ENCODE measurements at places on chromosomes 6 and 20.

DNA sequence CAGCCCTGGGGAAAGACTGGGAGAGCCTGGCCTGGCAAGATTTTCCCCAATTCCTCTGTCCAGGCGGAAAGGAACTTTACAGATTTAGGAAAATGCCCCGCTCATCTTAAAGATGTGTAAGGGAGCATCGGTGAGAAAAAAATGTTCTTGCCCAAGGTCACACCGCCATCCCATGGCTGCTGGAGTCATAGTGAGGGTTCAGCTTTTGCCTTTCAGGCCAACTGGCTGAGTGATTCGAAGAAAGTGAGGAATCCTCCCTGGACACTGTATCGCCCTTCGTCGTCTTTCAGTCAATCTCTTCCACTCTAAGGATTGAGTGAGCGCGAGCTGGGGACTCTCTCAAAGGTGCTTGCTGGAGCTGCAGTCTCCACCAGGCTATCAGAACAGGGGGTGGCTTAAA lies 1.4 kb downstream of the WFDC2 start:
- no peak for DNase-seq

DNA sequence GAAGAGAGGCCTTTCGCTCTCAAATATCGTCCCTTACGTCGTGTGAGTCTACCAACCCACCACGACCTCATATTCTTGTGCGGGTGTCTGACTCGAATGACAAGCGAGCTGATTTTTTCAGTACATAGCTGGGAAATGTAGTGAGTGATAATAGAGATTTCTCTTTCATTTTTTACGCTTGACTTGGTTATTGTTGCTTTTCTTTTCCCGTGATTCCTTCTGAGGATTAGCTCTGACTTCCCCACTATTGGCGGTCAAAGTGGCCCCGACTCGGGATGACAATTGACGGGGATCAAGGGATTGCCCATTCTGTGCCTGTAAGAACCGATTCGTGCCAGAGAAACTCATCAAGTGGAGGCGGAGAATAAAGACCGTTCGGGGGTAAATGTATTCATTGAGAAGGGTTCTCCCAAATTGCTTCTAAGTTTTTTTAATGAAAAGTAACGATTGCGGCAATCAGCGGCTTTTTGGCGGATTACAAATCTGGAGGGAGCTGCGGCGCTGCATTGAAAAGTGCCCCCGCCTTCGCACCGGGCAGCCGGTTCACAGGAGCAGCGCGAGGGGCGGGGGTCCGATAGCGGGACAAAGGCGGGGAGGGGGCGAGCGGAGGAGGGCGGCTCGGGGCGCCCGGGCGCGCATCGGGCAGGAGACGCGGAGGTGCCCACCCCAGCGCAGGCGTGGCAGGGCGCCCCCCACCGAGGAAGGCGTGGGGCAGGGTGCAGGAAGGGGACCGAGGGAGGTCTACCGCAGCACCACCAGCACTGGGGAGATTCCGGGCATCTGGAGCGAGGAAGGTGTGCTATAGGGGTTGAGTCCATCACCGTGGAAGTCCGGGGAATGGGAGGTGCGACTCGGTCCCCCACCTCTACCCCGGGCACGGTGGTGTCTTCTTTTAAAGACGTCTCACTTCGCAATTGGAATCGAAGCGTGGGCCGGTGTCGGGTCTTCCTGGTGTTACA lies 44.5 kb upstream of the OSTM1 start:
- no peak for DNase-seq

DNA sequence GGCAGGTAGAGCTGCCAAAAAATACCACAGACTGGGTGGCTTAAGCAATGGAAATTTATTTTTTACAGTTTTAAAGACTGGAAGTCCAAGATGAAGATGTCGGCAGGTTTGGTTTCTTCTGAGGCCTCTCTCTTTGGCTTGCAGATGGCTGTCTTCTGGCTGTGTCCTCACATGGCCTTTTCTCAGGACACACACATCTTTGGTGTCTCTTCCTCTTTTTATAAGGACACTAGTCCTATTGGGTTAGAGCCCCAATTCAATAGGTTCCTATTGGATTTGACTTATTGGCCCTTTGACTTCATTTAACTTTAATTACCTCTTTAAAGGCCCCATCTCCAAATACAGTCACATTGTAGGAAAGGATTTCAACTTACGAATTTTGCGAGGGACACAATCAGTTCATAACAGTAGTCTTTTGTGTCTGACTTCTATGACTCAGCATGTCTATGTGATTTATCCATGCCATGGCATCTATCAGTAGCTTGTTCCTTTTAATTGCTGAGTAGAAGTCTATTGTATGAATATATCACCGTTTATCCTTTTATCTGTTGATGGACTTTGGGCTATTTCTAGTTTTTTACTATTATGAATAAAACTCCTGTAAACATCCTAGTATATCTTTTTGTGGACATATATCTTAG lies 11.0 kb upstream of the TCP11 start:
- no peak for DNase-seq

- DNase-seq = no peak
These were observed 4.8 kb upstream of the MUC22 start for GRCh38 chr6:31005249-31006020.

- DNase-seq = no peak
These were observed 831.8 kb downstream of the MAFB start for GRCh38 chr20:39857187-39857586.

DNA sequence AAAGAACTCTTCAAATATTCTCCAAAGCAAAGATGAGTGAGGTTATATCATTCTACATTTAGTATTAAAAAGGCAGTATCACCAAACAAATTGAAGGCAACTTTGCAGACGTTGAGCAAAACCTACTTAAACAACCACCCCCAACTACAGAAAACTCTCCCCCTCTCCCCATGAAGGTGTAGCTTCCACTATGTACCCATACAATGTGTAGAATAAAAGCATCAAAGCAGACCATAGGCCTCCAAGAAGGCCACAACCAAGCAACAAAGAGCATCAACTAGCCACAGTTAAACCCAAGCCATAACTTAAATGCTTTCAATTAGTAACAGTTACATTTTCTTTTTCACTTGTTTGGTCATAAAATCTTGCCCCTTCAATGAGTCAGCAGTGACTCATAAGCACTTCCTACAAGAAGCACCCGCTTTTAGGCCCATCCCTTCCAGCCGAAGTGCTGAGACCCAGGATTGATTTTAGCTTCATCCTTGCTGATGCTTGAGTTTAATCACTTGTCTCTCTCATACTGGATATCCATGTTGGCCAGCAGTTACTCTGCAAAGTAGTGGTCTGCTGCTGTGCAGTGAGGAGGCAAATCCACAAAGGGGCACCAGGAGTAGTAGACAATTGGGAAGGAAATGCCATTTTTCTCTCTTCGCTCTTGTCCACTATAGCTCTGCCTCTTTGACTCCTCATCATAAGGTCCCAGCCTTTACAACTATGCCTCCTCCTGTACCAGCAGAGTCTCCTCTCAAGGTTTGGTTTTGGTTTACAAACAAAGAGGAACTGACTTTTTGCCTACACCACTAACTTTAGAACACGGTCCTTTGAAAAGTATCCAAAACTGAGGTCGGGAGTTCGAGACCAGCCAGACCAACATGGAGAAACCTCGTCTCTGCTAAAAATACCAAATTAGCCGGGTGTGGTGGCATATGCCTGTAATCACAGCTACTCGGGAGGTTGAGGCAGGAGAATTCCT lies 8.4 kb upstream of the NUP153 start:
- no peak for DNase-seq

- no peak for DNase-seq
These were observed 335.3 kb upstream of the DEFB115 start for GRCh38 chr20:30922129-30922528.

DNA sequence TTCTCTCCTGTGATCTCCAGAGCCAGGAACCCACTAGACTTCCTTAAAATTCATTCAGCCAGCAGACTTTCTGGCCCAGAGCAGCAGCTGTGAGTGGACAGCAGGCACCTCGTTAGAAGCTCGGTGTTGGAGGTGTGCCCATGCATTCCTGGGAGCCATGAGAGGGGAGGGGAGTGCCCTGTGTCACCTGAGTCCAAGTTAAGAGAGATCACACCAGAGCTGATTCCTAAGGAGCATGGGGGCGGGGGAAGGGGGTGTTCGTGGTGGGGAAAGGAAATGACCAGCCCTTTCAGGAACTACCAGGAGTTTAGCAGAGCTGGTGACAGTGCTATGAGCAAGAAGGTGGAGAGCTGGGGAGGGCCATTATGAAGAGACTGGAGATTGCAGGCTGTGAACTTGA lies 46.9 kb downstream of the GFRA4 start:
- no peak for DNase-seq

DNA sequence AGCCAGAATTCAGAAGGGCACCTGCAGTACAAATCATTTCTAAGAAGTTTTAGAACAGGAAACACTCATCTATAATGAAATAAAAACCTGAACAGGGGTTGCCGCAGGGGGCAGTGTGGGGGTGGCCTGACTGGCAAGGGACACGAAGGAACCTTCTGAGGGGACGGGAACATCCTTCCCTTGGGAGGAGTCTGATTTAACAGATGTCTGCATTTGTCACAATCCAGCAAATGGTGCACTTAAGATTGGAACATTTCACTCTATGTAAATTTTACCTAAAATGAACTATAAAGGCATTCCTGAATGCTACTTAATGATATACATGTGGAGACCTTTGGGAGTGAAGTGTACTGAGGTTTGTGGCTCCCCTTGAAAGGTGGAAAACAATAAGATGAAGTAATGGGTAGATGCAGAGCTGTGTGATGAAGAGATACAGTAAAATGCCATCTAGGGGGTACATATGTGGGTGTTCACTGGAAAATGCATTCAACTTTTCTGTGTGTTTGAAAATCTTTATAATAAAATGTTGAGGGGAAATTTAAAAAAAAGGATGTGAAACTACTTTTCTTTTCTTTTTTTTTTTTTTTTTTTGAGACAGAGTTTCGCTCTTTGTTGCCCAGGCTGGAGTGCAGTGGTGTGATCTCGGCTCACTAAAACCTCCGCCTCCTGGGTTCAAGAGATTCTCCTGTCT lies 89.5 kb downstream of the SNX5 start:
- DNase-seq = no peak

DNA sequence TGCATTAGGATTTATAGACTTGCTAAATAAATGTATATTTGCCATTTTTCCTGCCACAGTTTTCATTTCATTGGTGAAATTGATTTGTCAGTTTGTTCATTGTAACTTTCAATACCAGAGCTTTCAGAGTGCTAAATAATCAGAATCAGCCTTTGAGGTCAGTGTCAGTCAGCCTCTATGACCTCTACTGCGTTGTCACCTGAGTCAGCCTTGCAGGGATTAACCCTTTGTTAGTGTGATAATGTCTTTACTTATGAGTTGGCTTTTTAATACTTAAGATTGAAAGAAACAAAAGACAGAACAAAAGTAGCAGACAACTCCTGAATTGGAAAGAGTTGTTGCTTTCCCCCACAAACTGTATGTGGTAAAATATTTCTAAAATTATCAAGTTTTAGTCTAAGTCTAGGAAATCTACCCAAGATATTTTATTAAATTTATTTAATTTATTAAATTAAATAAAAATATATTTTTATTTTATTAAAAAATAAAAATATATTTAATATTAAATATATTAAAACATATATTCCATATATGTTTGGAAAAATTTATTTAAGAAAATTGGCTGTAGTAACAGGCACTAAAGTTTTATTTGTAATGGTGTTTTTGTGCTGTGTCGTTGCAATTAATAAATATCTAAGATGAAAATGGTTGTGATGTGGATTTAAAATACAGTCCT lies 125.2 kb downstream of the AFG1L start:
- DNase-seq = no peak

- no peak for DNase-seq
These were observed 323.1 kb downstream of the TPBG start for GRCh38 chr6:82686719-82687118.

GRCh38 chr6:99241905-99242534 lies 107.5 kb downstream of the FAXC start:
- no peak for DNase-seq

DNA sequence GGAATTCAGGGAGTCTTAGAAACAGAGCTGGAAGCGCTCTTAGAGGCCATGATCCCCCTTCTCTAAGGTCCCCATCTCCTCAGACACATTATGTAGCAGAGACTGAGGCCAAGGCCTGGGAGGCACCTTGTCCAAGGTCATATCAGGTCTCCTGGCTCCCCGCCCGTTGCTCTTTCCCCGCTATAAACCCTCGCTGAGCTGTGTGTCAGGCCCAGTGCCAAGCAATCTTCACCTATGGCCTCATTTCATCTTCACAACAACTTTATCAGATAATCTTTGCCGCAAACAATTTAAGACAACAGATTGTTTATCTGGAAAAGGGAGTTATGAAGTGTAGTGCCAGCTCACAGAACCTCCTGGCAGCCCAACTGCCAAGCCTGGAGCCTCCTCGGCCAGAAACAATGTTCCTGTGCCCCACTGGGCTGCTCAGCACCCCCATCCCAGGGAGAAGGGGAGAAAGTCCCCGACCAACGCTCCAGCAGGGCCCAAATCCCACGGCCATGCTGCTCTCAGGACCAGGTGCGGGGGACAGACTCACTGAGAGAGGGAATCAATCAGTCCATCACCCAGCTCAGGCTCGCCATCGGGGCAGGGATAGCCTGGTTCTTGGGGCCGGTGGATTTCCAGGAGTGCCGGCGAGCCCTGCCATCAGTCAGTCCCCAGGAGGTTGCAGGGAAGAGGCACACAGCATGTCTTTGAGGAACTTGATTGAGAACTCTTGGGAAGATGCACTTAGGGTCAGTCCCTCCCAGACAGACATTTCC lies 16.9 kb upstream of the FANCE start:
- DNase-seq = no peak

- DNase-seq = no peak
These were observed 72.7 kb downstream of the SOX4 start for GRCh38 chr6:21666201-21666691.

DNA sequence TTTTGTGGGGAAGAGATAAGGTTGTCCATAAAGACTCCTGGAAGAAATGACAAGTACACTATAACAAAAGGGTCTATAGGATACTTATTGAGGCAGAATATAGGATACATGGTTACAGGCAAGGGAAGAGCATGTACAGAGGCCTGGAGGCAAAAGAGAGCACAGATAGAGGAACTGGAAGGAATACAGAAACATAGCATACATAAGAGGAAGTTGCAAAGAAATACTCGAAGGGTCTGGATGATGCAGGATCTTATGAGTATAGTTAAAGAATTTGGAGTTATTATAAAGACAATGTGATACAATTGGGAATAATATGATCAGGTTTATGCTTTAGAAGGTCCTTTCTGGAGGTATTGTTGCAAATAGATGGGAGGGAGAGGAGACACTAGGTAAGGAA lies 592.7 kb upstream of the POU3F2 start:
- DNase-seq = no peak

DNA sequence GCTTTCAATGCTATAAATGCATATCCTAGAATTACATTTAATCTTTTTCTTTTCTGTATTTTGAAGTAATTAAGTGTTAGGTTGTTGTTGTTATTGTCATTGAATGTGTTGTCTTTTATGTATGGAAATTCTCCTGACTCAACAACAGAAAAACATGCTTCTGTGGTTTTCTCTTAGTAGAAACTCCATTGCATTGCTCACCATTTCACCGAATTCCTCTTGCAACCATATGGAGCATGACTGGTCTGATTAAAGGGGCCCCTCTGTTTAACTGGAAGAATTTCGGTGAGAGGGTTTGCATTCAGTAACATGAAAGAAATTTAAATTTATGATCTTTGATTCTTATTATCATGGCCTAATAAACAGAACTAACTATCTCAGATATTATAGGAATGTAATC lies 454.3 kb upstream of the JARID2 start:
- DNase-seq = no peak

DNA sequence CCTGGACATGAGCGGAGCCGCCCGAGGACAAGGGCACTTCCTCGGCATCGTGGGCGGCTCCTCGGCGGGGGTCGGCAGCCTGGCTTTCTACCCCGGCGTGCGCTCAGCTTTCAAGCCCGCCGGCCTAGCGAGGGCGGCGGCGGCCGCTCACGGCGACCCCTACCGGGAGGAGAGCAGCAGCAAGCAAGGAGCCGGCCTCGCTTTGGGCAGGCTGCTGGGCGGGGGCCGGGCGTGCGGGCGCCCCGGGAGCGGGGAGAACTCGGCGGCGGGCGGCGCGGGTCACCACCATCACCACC lies 6.7 kb downstream of the PRDM13 start:
- DNase-seq = no peak

All from activated CD4-positive, alpha-beta T cell treated with anti-CD3 and anti-CD28 coated beads for 1 hour (primary cell).